ENCODE measurements at places on chromosomes 7 and 10.

GRCh38 chr10:70498970-70499835 lies 20.6 kb downstream of the PALD1 start:
- DNase-seq, result no peak

DNA sequence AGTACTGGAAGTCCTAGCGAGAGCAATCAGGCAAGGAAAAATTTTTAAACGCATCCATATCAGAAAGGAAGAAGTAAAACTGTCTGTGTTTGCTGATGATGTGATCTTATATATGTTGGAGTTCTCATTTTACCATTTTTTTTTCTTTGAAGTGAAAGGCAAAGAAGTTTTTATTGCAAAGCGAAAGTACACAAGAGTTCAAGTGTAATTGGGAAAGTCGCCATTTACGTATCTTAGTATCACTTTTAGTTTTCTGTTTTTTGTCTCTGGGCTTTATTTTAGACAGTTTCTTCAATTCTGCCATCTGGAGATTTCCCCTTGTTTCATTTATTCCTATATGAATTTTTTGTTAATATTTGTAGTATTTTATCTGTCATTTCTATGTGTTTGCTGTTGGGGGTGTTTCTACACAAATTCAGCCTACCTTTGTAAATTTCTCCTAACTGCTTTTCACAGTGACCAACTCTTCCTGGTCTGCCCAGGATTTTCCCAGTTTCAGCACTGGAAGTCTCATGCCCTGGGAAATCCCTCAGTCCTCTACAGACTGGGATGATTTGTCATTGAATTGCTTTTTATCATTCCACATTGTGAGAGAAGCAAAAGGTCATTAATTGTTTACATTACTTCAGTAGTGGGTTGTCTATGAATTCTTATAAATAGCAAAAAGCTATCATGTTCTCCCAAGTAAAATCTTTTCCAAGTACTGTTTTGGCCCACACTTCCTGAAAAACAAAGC lies 23.2 kb downstream of the BET1 start:
- no peak for DNase-seq

DNA sequence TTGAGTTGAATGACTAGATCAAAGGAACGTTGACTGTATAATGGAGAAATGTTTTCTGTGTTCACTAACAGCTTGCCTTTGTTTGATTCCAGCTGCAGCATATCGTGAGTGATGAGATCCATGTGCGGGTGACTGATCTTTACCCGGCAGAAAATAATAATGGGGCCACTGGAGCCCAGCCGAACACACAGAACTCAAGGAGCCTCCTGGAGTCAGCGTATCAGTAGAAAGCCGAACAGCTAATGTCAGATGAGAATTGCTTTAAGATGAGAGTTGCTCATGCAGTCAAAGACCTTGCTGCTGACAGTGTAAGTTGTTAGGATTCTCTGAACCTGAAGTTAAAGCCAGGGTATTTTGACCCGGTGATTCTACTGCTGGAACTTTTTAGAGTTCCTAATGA lies 34.3 kb upstream of the MTPAP start:
- DNase-seq, result no peak

DNA sequence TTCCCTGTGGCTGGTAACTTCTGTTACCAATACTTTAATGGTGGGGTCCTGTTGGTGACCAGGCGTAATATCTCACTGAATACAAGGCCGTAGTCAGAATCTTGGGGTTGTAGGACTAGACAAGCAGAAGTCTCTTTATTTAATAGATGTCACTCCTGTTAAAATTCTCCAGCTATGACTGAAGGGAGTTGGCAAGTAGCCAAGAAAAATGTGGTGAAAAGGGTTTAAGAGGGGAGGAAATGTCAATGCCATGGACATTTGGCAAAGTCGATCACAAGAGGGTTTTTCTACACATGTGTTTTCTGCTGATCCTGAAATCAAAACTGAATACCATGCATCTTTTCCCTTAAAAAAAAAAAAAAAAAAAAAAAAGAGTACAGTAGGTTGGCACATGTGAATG lies 533.5 kb downstream of the AUTS2 start:
- DNase-seq, result no peak

DNA sequence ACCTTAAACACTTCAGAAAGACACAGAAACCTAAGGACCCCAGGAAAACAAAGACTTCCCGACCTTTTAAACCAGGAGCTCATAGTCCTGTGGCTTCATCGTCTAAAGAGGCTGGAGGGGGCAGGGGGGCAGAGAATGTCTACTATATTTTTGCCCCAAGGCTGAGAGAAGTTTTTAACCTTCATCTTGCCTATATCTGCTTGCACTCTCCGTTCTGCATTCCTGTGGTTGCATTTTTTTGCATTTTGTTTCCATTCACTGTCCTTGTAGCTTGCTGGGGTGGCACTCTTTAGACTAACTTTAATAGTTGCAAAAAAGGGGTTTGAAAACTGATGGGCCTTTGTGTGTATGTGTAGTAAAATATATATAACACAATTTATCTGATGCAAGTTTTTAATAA lies 23.7 kb downstream of the PRKAR2B start:
- DNase-seq, result no peak
